Activated T-cell treated with anti-CD3 and anti-CD28 coated beads, Interleukin-2, amount 50 U/mL, for 4 hours (primary cell): ENCODE measurements at places on chromosomes 3 and 15.

GRCh38 chr15:31459400-31459748, 132.7 kb downstream of the KLF13 start:
- DNase-seq: no peak

DNA sequence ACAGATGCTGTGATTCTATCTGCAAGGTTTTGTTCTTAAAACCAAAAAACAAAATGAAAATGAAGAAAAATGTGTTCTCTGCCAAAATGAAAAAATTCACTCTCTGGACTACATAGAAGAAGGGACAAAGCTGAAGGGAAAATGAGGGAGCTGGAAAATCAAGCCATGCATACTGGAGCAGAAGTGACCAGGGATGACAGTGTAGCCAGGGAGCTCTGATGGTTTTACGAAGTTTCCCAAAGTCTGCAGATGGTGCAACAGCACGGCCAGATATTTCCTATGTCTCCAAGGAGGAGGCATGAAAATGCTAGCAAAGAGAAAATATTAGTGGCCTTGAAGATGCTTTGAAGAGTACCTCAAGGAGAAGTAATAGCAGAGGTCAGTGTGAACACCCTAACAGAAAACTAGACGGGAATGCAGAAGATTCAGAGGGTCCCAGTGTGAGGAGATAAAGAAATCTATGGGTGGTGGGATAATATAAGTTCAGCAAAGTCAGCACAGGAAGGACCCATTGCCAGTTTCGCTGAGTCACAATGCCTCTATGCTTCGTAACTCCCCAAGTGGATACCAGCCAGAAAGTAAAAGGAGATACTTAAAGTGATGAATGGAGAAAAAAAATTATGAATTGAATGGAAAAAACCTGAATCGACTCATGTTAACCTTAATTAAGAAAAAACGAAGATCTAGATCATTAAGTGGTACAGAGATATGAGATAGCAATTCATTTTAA, 39.0 kb upstream of the POMGNT2 start:
- DNase-seq: no peak

DNA sequence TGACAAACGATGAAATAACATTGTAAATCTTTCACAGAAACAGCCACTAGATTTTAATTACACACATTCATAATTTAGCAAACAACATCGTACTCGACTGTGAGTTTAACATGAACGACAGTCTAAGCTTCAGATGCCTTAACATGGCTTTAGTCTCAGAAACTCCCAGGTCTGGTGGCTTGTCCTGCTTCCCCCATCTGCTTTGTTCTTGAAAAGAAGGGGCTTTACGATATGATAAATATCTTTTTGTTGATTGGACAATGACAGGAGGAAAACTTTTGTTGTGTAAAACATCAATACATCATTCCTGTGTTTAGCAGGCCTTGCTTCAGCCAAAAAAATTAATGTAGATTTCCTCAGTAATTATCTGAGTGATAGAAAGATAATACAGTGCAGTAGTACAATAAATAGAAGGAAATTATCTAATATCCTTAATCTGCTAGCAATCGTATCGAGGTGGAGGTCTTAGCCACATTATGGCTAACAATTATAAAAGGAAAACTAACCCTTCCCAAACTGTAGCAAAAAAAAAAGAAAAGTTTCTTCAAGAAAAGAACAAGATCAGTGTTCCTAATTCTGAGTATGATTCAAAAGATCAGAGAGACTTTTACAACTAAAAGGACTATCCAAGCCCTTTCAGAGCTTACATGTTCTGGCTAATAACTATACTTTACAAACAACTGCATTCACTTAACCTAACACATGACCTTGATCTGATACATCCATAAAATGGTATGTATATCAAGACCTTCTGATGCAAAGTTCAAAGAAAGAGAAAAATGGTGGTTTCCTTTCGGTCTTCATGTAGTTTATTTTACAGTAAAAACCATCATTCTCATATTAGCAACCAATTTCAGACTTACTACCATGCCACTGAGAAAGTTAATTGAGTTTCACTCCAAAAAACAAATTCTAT, 535.7 kb downstream of the FOXP1 start:
- DNase-seq: no peak

GRCh38 chr15:60222404-60222803, 175.4 kb downstream of the ANXA2 start:
- DNase-seq: no peak

DNA sequence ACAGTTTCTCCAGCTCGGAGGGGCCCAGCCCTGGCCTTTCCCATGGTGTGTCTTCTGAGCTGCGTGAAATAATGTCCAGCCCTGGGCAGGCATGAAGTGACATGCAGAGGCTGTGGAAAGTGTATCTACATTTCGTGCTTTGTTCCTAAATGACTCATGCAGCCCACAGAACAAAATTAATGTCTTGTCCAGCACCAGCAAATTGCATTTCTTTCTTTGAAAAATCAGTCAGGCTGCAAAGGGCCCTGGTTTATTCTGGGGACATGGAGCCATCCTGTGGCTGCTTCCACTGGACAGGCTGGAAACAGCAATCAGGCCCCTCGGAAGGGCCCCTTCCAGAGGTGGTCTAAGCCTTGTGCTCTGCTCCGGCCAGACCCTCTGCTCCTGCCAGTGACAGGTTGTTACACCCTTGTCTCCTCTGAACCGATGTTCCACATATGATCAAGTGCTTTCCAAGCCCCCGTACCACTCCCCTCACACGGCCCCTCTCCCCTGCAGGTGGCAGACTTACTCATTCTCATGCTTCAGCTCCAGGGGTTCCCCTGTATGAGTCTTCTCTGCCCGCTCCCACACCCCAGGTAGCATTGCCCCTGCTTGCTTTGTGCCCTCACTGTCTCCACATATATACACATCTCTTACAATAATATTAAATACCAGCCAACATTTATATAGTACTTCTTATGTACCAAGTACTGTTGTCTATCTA, 33.7 kb downstream of the CRYGS start:
- no peak for DNase-seq

DNA sequence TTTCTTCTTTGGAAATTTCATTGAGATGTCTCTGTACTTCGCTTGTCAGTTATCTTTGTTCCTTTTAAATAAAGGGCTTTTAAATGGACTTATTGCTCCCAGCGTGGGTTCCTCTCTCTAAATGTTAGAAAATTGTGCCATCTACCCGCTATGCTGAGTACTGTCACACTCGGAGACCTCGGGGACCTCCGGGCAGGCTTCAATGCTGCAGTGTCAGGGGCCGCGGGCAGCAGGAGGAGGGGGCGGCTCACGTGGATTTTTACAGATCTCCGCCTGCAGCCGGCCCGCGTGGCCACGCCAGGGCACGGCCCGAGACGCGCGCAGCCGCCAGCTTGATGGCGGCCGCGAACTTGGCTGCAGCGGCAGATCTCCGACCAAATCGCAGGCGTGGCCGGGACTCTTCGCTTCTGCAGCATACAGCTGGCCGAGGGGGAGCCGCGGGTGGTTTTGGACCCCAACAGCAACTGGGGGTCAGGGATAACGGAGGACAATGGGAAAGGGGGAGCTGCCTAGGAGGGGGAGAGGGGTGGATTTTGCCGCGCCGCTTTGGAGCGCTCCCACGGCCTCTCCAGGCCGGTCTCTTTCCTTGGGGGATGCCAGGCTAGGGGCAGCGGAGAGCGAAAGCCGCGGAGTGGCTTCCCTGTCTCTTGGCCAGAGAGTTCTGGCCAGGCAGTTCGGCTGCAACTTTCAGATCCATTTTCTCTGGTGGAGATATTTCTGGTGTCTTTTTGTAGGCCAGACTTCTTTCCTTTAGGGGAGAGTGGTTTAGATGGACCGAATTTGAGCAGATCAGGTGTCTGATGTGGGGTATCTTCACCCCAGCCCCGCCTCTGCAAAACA, 15.3 kb downstream of the NR2F2 start:
- no peak for DNase-seq

- DNase-seq: no peak
Measured at GRCh38 chr3:14289590-14290461, 111.2 kb downstream of the LSM3 start.

DNA sequence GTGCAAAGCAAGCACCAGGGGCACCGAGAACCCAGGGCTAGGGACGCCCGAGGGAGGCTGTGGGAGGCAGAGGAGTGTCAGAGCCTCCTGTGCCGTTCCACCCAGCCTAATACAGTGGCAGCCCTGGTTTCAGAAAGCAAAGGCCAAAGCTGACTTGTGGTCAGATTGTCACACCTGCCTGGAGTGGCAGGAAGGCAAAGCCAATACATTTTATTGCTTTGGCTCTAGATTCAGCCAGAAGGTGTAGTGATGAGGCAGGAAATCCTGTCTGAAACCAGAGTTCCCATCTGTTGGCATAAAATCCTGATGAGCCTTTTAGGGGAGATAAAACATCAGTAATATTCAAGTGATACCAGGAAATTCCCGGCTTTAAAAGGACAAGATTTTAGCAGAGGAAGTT, 168.3 kb downstream of the SLCO3A1 start:
- no peak for DNase-seq

DNA sequence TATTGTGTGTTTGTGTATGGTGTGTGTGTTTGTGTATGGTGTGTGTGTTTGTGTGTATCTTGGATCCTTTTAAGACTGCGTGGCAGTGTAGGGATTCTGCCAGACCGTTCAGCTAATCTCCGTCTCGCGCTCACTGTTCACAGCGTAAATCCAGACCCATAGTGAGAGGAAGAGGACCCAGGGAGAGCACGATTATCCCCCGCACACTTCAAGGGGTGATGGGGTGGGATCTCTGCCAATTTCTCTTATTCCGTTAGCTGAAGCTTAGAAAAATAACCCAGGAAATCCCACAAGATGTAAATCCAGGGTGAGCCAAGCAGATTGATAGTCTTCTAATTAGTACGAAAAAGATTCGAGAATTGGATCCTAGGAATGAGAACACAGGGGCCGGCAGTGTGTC, 381.2 kb downstream of the GABRG3 start:
- no peak for DNase-seq

DNA sequence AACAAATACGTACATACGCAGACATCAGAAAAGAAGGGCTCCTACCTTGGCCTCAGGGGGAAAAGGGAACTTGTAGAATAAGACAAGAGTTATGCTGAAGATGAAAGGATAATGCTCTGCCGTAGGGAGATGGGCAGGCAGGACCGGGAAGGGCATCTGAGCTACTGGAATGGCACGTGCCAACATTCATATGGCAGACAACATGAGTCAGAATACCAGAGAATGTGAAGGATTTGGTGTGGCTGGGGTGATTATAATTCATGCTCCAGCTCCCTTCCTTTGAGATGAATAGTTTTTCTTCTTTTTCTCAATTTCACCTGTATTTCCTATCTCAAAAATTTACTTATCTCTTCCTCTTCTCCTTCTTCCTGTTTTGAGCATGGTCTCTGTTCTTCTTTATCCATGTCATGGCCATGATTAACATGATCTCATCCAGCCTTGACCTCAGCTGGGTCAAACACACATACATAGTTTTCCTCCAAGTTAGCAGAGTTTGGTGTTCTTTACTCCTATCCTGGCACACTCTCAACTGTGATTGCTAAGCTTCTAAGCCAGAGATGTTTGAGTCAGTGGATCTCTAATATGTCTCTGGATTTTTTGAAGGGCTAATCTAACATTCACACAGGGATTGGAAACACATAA, 507.0 kb downstream of the FOXP1 start:
- DNase-seq: no peak

DNA sequence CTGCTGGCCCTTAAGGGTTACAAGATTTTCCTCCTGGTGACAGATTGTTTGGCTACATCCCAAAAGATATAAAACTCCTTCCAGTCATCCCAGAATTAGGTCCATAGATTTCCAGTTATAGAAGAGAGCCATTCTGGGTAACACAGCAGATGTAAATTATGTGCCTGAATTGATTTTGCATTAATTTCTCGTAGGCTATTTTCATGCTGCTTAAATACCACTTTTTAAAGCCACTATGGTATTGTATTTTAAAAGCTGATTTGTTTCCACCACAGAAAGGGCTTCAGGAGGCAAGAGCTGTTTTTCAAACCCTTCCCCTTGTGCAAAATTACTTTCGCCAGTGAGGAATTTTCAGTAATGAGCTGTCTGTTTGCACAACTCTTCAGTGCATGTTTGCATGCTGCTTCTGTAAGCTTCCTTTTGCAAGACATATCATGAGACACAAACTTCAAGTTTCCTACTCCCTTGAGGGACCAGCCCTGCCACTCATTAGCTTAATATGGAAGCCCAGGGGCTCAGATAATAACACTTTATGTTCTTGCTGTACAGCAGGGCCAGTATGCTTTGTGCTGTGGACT, 105.4 kb upstream of the TNIK start:
- DNase-seq: no peak

- DNase-seq: no peak
Measured at GRCh38 chr3:157956850-157957249, 149.4 kb downstream of the SHOX2 start.

GRCh38 chr3:133856316-133856715, 39.4 kb downstream of the RAB6B start:
- DNase-seq: no peak

- DNase-seq: no peak
Measured at GRCh38 chr3:172087198-172087597, 47.8 kb downstream of the FNDC3B start.

- no peak for DNase-seq
Measured at GRCh38 chr15:71542836-71543235, 267.5 kb upstream of the NR2E3 start.

DNA sequence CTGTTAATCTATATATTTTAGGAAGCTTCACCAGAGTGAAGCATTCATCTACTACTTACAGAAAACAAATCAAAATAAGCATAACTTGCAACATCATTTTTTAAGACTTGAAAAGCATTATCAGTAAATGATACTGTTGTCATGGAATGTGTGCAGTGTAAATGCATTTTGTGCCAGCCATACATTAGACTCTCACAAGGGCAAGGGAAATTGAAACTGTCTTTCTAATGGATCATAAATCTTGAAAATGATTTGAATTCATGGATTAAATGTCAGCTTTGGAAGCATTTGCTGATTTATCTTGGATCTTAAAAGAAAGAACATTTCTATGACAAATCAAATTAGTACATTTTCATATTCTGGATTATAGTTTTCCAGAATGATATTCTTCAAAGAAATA, 338.3 kb upstream of the SGO1 start:
- DNase-seq: no peak

DNA sequence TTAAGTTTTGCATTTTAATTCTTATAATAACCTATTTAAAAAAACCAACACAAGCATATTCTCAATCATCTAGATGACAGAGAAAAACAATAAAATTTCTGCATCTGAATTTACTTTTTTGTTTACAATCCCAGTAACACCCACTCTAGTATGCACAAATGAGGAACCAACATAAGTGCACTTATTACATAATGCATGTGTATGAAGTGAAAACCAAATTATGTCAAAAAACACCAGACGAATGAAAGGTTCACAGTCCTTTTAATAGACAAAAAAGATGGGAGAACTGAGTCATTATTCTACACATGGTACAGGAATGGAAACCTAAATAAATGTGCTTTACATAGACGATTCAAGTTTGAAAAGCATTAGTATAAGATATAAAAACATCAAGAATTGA, 91.7 kb downstream of the NR1I2 start:
- DNase-seq: no peak

DNA sequence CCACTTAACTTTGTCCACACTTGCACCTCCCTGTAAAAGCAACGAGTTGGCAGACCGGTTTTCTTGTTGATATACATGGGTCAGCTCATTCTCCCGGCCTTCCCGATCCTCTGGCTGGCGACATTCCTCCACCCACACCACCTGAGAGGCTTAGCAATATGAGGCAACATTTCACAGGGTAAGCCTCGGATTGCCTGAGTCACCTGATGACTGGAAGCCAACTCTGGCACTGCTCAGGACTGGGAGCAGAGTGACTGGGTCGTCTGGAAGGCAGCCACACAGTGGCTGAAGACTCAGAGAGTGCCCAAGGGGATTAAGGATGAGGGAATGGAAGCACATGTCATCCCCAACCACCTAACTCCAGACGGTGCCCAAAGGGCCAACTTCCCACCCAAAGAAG, 9.8 kb downstream of the HOMER2 start:
- DNase-seq: no peak

- DNase-seq: no peak
Measured at GRCh38 chr15:89860891-89861290, 32.9 kb downstream of the AP3S2 start.
